ENCODE measurements at places on chromosomes 5 and 9.

DNA sequence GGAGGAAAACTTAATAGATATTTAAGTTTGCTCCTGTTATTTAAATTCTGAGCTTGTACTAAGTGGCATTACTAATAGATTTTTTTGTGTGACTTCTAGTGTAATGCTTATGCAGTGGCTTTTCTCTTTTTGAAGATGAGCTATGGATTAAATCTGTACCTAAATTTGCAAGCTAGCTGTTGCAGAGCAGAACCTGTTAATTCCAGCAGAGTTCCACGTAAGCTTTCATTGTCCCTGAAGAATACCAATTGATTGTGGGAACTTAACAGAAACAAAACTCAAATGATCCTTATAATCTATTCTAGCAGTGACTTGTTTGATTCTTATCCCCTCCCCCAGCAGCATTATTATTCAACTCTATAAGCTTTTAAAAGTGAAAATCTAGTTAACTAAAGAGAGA is 51.7 kb downstream of the MAN2A1 start:
- no peak for DNase-seq

GRCh38 chr5:121171834-121172233 is 679.8 kb upstream of the FTMT start:
- no peak for DNase-seq

DNA sequence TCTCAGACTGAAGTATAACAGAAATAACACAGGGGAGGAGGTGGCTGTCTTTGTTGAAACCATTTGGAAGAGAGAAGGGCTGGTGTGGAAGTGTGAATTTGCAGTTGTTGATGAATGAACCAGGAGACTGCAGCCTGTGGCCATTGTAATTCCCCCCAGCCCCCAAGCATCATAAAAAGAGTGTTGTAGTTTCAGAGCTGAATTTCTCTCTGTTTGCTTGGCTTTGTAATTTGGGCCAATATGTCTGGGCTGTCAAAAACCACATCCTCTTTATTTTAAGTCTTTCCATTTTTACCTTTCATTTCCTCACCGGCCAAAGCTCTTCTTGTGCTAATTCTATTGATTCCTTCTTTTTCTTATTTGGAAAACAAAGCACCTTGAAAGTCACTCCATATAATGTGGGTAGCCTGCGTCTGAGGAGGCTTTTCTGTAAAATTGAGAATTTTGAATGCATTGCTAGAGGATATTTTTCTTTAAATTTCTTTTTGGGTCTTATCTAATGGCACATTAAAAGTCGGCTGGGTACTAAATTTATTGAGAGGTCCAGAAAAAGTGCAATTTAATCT is 383.3 kb downstream of the OSTF1 start:
- DNase-seq: no peak

DNA sequence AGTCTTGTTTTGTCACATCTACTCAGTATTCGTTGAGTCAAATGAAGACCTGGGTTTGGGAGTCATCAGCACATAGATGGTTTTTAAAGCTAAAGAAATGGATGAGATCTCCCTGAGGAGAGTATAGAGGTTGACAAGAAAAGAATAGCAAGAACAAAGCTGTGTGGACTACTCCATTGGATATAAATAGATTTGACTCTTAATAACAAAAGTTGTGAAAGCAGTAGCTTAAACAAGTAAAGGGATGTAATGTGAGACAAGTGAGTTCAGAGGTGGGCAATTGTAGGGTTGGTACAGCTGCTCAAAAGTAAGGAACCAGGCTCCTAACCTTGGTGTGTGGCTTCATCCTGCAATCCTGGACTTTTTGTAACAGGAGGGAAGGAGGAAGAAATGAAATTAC is 49.3 kb downstream of the CSNK1G3 start:
- DNase-seq: no peak

DNA sequence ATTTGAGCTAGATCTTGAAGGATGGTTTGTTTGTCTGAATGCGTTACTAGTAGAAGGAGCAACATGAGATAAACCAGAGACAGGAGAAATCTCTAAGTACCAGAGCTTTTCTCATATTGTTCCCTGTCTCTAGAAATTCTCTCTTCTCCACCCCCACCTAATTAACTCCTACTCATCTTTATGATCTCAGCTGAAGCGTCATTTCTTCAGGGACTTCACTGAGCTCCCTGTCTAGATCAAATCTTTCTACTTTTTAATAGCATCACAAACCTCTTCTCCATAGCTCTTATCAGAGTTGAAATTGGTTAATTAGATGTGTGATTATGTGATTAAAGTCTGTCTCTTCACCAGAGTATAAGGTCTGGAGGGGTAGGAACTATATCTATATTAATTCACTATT is 226.2 kb downstream of the PAPPA start:
- no peak for DNase-seq
